ENCODE measurements at places on chromosomes 13 and 19. TPM values are rescaled to one million over a fixed set of nuclear protein-coding genes. Genes with fewer than 3 reads are reported as not detected.

CEACAM20 gene
- total RNA-seq = not detected

LIM2 gene
- total RNA-seq = not detected

CGB3 gene
- total RNA-seq = not detected

SPIB gene
- not detected for total RNA-seq

GGACT gene
- 8.2 TPM for total RNA-seq

All from placental epithelial cell (primary cell).